ENCODE measurements at places on chromosomes 2 and 18.
A peak's percentile ranks its signal among the peaks of the same experiment; 100 is the strongest.

DNA sequence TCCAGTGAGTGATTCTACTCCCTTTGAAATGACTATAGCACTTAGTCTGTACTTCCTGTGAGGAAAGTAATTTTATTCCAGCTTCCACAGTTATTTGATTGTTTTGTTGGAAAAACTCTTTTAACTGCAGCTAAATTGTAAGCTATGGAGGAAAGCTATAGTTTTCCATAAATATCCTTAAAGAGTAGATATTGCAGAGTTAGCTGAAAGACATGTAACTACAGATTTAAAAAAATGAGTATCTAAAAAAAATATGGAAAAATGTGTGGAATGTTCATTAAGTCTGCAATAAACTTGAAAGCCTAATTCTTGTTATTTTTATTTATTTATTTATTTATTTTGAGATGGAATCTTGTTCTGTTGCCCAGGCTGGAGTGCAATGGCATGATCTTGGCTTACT, 56.8 kb upstream of the AQP4 start:
- DNase-seq, result no peak

GRCh38 chr2:210654091-210654490, 97.7 kb downstream of the CPS1 start:
- DNase-seq, result no peak

GRCh38 chr2:233693963-233694362, 1.3 kb downstream of the UGT1A6 start:
- no peak for DNase-seq

DNA sequence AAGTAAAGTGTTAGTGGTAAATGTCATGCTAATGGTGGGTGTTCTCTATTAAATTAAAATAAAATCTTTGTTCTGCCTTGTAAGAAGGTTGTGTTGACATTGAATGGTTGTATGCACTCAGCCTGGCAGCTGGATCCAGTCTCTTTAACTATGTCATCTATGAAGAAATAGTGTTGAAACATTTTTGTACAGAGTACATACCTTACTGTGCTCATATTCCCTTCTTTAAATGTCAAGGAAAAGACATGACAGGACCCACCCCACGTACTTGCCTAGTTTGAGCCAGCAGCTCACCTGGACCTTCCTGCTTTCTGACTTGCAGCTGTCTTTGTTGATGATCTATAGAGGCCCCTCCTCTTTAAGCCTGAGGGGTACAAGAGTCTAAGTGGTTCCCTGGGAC, 85.6 kb upstream of the ST3GAL5 start:
- DNase-seq, result no peak

DNA sequence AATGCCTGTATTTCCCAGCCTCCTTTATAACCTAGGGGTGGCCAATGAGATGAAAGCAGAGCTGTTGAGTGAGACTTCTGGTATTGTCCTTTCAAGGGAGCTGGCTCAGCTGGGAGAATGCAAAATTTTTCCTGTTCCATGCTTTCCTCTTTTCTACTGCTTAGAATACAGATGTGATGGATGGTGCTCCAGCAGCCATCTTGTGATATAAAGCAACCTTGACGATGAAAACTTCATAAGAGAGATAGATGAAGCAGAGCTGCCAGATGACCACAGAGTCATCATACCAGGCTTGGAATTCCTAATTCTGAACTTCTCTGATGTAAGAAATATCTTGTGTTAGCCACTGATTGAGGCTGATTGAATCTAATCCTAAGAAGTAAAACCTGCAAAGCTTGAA, 11.9 kb upstream of the INHBB start:
- no peak for DNase-seq

- DNase-seq, result no peak
Observed at GRCh38 chr18:12072996-12073395, 20.6 kb upstream of the ANKRD62 start.

GRCh38 chr2:133044556-133044955, 374.6 kb upstream of the LYPD1 start:
- no peak for DNase-seq

DNA sequence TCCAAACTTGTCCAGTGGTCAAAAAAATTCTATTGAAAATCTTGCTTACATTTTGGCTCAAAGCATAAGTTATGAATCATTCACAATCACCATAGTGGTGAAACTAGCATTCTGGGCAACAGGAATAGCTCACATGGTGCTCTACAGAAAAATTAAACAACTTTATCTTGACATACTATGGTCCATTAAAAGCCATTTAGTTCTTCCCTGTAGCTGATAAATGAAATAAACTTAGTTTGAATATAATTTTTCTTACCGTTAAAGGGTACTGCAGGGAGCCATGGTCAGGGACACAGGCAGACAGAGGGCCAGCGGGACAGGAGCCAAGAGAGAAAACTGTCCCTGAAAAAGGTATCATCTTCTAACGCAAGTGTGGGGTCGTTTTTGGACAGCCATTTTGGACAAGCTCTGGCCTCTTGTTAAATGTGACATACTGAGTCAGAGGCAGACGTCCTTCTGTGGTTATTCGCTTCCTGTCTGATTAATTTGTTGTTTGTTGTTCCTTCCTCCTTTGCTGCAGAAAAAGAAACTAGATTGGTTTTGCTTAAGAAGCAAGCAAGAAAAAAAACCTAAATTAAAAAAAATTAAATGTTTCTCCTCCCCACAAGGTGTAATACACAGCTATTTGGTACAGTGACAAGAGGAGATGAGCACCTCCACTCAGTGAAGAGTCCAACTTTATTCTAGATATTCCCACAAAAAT, at the start of gene WIPF1:
TSS of gene WIPF1 (minus strand) at position 460 of the 703 bp plus-strand sequence. CDS start 12,231 bp downstream, outside the sequence.
- peak; percentile 75 for DNase-seq

GRCh38 chr18:62897153-62897552, 181.8 kb downstream of the PHLPP1 start:
- DNase-seq, result no peak

- no peak for DNase-seq
Observed at GRCh38 chr2:77954931-77955330, 432.8 kb upstream of the LRRTM4 start.

DNA sequence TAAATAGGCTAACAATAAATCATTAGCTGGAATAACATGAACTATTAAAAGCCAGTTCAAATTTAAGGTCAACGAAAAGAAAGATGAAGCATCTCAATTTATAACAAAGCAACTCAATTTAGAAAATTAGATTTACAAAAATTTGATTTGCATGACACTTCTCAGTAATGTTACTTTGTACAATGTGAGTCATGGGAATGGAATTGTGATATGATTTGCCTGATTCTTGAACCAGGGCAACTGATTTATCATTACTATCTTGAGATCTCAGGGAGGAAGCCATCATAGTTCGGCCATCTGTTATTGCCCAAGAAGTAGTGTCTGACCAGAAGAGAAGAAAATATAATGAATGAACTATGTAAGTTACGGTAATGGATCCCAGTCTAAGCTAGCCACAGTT, 193.1 kb downstream of the RIT2 start:
- no peak for DNase-seq

DNA sequence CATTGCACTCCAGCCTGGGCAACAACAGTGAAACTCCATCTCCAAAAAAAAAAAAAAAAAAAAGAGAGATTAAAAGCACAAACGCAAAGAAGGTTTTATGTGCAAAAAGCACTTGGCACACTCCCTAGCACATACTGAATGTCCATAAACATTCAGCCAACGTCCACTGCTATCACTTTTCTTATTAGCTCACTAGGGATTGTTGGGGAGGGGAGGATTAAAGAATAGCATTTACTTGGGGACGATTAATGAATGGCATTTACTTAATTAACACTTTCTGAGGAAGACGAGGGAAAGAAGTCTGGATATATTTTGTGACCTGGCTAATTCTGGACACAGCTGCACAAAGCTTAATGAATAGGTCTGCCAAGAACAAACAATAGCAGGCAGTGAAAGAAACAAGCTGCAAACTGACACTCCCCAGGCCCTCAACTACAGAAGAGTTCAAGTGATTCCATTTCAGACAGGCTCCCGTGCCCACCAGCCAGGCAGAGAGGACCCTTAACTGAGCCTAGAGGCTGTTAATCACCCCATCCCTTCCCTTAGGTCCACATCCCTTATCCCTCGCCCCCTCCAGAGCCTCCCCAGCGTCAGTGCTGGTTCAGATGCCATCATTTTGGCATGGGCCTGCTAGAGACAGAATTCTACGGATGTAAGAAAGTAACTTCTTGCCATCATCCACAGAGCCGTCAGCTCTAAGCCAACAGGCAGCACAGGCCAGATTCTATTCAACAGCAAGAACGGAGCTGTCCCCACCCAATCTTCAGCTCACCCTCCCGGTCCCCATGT, 7.4 kb downstream of the CYB5A start:
- DNase-seq, result no peak

GRCh38 chr2:207698301-207698700, 13.1 kb upstream of the CCNYL1 start:
- DNase-seq, result no peak

DNA sequence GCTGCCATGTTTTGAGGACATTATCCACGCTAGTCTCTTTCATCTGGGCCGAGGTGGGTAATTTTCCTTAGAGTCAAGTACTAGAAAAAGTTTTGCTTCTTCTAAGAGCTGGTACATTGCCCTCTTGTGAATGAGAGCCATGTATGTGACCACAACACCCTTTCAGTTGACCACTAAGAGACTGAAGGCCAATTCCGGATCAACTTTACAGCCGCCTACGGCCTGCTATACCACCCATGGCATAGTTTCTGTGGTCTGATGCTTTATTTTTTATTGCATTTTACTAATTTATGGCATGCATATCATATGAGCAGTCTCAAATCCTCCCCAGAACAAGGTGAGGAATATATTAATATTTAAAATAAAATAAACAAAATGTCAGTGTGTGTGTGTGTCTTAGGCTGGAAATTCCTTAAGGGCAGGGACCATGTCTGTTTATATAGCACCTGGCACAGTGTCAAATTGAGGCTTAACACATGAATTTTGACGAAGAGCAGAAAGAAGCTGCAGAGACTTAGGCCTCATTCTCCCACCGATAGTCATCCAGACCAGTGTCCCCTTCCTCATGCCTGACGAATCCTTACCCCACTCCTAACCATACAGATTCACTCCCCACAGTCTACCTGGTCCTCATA, 35.4 kb downstream of the PSD4 start:
- DNase-seq, result no peak

- DNase-seq, result peak; percentile 62
Observed at GRCh38 chr2:12923907-12924610, 207.3 kb downstream of the TRIB2 start.

GRCh38 chr2:195995499-195995898, 73.1 kb downstream of the DNAH7 start:
- DNase-seq, result no peak

- no peak for DNase-seq
Observed at GRCh38 chr2:112529757-112530156, 12.5 kb upstream of the POLR1B start.

DNA sequence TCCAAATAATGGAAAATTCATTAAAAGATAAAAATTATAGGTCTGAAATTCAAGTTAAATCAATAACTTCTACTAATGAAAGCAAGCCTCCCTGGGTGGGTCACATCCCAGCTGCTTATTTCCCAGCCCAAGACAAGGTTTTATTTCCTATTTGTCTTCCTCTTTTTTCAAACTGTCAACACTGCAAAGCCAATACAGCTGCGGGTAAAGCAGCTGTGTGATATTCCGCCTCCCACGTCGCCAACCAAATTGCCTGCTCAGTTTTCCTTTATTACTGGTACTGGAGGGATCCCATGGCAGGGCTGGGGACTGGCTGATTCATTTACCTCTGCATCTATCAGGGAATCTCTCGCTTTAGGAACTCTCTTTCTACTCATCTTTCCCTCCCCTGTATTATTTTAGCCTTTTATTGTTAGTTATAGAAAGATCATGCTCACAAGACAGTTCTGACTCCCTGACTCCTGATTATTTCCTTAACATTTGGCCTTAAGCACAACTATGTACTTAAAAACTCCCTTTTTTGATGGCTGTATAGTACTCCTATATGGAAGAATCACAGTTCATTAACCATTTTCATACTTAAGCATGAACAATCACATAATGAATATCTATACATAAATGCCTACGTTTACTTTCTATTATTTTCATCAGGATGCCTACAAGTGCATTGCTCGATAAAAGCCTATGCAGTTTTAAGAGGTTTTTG, 253.1 kb downstream of the CDCA7 start:
- no peak for DNase-seq

- no peak for DNase-seq
Observed at GRCh38 chr2:20509770-20510490, 63.1 kb downstream of the RHOB start.

DNA sequence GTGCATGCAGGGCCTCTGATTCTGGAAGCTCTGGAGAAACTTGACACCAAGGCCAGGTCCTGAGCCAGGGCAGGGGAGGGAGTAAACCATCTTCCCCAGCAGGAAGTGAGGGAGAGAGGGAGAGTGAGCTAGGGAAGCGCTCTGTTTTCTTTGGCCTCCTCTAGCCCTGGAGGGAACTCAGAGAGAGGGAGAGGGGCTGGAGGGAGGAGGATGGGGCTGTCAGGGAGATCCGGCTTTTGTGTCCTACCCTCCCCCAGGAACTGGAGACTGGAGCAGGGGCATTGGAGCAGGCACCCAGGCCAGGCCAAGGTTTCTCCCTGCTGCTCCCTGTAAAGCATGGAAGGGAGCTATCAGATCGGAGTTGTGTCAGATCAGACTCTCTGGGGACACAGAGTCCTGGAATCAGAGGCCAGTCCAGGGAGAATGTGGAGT, 22.7 kb upstream of the PKDCC start:
- peak; percentile 49 for DNase-seq

- DNase-seq, result no peak
Observed at GRCh38 chr18:30376515-30376914, 666.0 kb downstream of the DSC3 start.

DNA sequence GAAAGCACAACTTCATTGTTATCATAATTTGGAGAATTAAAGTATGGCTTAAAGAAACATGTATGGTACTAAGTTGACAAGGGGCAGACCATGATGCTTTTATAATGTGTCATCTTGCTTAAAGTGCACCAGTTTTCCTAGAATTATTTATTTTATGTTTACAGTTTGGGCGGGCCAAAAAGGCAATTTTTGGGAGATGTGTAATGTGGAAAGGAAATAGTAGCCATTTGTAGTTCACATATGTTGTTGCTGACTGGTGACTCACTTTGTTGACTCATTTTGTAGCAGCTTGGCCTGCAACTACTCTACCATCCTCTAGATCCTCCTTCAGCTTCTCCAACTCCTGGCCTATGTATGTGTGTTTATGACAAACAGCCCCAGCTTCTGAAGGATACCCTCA, 7.7 kb downstream of the ZSCAN30 start:
- DNase-seq, result no peak

- DNase-seq, result no peak
Observed at GRCh38 chr2:9336241-9336575, 87.1 kb downstream of the ITGB1BP1 start.

- no peak for DNase-seq
Observed at GRCh38 chr2:173555833-173556232, 201.2 kb downstream of the CDCA7 start.

DNA sequence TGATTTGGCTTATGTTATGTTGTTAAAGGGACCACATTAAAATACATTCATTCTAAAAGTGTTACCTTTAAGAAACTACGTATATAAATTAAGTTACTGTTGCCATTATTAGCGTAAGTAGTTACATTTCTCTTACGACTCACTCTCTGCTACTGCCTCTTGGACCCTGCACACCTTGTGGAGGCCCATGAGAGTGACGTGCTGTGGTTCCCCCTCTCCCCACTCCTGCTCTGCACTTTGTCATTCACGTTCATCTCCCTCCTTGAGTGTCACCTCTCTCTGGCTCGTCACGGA, 830 bp upstream of the MERTK start:
- no peak for DNase-seq

GRCh38 chr18:46211816-46212215, 107.6 kb downstream of the HAUS1 start:
- no peak for DNase-seq

Data from astrocyte of the cerebellum (primary cell).